ENCODE measurements at places on chromosomes 6 and 20.

GRCh38 chr6:48186746-48187145, 75.7 kb upstream of the PTCHD4 start:
- DNase-seq: no peak

DNA sequence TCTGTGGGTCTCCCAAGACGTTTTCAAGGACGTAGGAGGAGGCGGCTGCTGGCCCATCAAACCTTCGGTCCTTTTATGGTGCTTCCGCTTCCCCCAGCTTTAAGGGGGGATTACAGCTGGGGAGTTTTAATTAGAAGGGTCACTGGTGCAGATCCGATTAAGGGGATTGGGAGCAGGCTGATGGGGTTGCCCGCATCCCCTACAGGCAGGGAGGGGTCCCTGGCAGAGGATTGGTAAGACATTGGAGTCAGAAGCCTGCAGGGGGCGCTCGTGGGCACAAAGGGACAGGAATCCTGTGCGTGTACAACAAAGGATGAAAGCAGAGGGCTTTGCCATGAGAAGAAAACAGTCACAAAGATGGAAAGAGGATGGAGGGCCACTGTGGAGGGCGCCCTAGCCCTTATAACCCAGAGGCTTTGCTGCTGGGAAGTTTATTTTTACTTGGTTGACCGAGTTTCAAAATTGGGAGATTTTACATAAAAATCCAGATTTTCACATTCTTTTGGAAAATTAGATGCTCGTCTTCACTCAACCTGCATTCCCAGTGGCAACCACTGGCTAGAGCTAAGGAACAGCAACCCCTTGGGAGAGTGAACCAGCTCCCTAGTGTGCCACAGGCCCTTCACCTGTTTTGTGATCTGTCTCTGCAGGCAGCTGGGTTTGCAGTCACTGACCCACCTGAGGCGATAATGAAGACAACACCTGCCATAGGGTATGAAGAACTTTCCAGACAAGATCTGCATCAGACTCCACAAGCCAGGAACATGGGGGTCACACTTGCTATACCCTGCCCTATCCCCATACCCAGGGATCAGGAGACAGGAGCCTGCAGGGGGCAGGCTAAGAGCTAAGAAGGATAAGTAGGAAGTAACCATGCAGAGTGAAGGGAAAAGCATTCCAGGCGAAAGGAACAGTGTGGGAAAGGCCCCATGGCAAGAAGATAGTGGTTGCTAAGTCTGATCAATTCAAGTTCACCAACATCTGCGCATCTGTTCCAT, 97.7 kb downstream of the KCNB1 start:
- peak; percentile 68 for DNase-seq

DNA sequence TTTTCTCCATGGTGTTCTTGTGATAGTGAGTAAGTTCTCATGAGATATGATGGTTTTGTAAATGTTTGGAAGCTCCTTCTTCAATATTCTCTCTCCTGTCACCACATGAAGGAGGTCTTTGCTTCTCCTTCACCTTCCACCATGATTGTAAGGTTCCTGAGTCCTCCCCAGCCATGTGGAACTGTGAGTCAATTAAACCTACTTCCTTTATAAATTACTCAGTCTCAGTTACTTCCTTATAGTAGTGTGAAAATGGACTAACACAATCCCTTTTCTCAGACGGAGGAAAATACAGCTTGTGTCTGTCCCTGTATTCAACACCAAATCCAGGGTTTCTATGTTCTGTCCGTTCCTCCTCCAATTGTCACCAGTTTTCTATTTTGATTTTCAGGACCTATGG, 181.0 kb downstream of the ALDH8A1 start:
- no peak for DNase-seq

DNA sequence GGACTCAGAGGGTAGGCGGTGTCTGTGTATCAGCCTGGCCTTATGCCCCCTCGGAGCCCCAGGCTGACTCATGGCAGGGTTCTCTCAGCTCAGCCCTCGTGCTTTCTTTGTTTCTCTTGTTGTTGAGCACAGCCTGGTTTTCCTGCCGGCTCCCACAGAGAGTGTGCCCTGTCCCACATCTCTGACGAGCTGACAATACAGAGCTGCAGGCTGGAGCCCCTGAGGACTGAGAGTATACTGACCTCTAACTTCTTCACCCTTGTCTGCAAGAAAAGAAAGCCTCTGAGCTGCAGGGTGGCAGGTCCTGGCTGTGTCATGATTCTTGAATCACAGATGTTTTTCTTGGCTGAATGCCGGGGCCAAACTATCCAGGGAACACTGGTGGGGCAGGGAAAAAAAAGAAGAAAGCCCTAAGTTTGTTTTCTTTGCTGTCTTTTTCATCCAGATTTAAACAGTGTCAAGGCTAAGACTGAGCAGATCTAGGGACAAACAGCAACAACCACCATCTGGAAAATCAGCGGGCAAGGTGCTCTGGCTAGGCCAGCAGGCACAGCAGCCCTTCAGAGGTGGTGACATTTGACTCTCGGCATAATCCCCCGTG, 63.3 kb upstream of the ZNF133 start:
- DNase-seq: no peak

DNA sequence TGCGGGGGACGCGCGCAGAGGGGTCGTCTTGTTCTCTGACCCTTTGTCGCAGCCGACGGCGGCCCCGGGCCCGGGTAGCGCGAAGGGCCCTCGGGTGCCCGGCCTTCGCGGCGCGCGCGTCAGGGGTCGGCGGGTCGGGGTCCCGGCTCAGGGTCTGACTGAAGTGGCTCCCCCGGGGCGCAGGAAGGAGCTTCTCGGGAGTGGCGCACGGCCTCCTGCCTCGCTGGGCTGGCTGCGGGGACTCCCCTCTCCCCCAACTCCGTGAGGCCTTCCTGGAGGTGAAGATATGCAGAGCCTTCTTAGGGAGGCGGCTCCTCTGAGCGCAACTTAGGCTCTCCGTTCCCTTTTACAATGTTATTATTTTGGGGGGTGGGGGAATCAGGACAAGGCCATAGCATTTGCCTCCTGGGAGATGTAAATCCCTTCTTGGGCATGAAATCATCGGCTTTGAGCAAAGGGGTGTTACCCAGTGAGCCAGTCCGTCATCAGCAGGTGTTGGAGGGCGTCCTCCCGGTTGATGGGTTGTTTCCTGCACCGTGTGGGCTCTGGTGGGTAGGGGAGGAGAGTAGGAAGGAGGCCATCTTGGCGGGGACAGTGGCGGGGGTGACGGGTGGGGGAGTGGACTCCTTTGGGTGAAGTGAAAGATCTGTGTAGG, 523 bp downstream of the CDS2 start:
- peak; percentile 79 for DNase-seq

GRCh38 chr20:46507760-46508407, 5.5 kb downstream of the ZNF334 start:
- DNase-seq: no peak

- DNase-seq: no peak
These were observed 60.1 kb downstream of the PRND start for GRCh38 chr20:4781637-4782377.

- no peak for DNase-seq
These were observed 132.1 kb upstream of the KCNG1 start for GRCh38 chr20:51154708-51155690.

DNA sequence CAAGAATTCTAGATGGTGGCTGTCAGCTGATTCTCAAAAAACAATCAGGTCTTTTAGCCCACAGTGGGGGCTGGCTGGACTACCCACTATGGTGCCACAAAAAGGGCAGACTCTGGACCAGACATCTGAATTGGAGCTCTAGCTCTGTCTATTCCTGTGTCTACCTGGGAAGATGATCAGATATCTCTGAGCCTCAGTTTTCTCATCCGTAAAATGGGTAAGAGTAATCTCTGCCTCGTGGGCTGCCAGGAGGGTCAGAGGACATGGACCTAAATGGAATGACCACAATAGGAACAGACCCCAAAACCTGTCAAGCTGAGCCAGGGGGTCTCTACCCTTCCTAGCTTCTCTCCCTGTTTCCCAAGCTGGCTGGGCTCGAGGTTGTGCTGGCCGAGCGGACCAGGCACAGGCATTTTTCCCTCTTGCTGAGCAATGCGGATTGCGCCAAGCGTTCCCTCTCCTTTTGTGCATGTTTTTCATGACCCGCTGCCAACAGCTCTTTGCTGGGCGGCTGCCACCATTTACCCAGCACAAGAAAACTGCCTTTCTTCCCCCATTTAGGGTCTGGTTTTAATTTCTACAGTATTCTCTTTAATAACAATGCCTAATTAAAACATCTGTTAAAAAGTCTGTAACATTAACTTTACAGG, 74.7 kb upstream of the MAFB start:
- DNase-seq: peak; percentile 85

GRCh38 chr6:111030008-111031007, 48.5 kb downstream of the RPF2 start:
- DNase-seq: no peak

DNA sequence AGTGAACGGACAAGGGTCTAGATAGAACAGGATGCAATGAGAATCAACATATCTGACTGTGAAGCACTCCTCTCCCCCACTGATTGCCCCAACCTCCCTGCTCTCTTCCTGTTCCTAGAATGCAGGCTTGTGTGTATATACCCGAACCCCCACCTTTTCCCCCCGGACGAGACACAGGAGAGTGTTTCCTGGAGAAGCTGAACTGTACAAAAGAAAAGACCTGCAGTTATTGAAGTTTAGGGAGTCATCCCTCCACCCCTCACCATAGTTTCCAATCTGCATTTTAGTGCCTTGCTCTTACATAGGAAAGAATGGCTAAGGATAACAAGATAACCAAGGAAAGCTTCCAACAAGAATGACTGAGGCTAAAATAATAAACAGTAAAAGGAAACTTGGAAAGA, 55.5 kb upstream of the PDE10A start:
- no peak for DNase-seq

DNA sequence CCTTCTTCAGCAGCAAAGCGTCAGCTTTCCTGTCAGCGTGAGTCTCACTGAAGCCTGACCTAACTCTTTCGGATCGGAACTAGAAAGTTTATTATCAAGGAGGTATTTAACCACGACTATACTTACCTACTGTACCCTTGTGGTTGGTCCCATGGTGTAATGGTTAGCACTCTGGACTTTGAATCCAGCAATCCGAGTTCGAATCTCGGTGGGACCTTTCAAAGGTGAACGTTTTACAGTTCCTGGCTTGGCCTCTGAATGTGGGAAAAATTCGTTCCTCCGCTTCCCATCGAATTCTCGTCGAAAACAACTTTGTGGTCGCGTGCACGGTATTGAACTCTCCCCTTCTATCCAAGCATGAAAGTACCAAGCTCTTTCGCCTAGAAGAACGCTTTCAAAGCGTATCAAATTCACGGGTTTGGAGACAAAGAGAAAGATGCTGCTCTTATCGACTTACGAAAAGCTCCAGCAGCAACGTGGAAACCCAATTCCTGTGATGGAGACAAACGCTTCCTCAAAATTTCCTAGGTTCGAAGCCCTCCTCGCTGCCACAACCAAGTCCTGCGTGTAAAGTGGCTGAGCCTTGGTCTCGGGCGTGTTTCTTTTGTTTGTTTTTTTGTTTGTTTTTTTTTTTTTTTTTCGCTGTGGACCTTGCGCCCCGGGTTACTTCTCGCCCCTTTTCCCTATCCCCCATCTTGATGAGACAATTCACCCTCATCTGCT, 63.7 kb downstream of the GPX5 start:
- no peak for DNase-seq

- no peak for DNase-seq
These were observed 16.8 kb downstream of the TNFRSF21 start for GRCh38 chr6:47292944-47293343.

- no peak for DNase-seq
These were observed 19.4 kb upstream of the MUC21 start for GRCh38 chr6:30964075-30964474.

DNA sequence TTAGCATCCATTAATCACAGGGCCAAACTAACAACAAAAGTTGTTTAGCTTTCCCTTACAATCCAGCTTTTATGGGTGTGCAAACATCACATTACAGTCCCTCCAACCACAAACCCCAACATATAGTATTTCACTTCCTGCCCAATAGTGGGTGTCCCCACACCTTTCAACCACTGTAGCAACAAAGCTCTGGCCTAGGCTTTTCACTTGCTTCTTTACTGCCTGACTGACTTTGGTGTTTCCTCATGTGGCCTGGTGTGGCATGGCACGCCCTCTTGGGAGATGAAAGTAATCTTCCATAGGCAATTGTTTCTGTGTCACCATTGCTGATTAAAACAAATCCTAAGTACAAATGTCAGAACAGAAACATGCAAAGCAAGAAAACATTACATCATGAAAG, 46.3 kb downstream of the MCM8 start:
- no peak for DNase-seq

DNA sequence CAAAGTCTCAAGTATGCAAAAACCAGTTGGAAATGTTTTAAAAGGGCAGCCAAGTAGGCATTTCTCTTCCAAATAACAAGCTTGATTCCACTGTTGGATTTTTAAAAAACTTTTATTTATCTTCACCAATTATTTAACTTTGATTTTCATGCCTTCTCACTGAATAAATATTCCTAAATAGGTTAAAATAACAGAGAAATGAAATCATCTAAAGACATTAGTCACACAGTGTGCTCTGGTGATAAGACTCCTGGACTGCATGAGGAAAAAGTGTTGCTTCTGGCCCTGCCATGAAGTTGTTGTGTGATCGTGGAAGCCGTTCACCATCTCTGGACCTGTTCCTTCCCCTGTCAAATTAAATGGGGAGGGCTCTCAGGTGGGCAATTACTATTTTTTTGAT, 33.8 kb upstream of the IGF2R start:
- DNase-seq: no peak

DNA sequence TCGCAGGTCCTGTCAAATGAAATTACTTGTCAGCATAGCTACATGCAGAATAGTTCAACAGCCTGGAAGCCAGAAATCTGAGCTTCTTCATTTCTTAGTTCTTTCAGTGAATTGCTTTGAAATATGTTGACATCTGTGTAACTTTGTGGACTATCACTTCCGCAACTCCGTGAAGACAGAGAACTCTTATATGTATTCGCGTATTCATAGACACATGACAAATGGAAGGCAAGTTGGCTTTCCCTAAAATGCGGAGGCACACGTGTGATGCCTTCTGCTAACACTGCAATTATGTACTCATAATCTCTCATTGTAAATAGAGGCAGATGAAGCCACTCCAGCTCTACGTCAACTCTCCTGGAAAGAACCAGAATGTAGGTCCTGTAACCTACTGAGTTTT, 701.5 kb downstream of the PRKN start:
- DNase-seq: no peak

All from ascending aorta (tissue), 2 donors.